ENCODE measurements at places on chromosomes 2 and 18.
A peak's percentile ranks its signal among the peaks of the same experiment; 100 is the strongest.

- no peak for DNase-seq
These were observed 1.0 kb downstream of the CD8A start for GRCh38 chr2:86789687-86790133.

DNA sequence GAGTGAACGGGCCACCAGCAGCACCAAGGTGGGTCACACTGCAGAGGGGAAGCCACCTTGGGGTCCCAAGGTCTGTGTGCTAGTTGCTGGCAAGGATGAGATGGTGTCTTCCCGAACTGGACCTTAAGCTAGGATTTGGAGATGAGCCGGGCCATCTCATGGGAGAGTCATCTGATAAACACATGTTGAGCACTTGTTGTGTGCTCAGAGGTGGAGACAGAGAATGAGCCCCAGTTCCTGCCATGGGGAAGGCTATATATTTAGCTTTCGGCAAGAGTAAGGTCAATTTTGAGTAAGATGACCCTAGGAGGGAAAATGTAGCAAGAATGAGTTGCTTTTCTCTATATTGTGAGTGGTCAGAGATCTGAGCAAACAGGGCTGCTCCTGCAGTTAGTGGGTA is 41.4 kb upstream of the RPL31 start:
- DNase-seq = no peak

DNA sequence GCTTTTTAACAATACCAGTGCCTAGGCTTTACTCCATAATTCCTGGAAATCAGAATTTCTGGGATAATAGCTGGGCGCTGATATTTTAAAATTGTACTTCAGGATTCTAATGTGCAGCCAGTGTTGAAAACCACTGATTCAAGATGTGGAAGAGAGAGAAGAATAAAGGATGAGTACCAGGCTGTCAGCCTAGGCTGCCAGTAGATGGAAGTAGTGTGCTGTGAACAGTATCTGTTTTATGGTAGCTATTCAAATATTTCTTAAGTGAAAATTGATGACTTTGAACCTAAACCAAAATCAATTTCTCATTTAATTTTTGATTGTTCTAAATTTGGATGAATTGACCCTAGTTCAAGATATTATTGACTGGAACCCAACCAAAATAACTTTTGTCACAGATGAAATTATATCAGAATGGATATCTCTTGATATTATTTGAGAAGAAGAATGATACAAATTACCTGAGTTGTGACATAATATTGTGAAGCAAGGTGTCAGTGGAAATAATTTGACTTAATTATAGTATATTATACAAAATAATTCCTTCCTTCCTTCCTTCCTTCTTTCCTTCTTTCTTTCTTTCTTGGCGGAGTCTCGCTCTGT is 88.0 kb downstream of the COMMD1 start:
- DNase-seq = peak; percentile 40

GRCh38 chr18:13382366-13382953 is 163.9 kb downstream of the LDLRAD4 start:
- no peak for DNase-seq

- no peak for DNase-seq
These were observed 20.1 kb upstream of the CXCR1 start for GRCh38 chr2:218186876-218187275.
